Stimulated activated CD8-positive, alpha-beta memory T cell treated with anti-CD3 and anti-CD28 coated beads, Interleukin-7, amount 100 ng/mL, for 24 hours (primary cell): ENCODE measurements at places on chromosomes 13 and 19.
A peak's percentile ranks its signal among the peaks of the same experiment; 100 is the strongest.

DNA sequence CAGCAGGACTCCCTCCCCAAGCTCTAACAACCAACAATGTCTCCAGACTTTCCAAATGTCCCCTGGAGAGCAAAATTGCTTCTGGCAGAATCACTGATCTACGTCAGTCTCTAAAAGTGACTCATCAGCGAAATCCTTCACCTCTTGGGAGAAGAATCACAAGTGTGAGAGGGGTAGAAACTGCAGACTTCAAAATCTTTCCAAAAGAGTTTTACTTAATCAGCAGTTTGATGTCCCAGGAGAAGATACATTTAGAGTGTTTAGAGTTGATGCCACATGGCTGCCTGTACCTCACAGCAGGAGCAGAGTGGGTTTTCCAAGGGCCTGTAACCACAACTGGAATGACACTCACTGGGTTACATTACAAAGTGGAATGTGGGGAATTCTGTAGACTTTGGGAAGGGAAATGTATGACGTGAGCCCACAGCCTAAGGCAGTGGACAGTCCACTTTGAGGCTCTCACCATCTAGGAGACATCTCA, 6.2 kb upstream of the CEACAM5 start:
- no peak for DNase-seq

DNA sequence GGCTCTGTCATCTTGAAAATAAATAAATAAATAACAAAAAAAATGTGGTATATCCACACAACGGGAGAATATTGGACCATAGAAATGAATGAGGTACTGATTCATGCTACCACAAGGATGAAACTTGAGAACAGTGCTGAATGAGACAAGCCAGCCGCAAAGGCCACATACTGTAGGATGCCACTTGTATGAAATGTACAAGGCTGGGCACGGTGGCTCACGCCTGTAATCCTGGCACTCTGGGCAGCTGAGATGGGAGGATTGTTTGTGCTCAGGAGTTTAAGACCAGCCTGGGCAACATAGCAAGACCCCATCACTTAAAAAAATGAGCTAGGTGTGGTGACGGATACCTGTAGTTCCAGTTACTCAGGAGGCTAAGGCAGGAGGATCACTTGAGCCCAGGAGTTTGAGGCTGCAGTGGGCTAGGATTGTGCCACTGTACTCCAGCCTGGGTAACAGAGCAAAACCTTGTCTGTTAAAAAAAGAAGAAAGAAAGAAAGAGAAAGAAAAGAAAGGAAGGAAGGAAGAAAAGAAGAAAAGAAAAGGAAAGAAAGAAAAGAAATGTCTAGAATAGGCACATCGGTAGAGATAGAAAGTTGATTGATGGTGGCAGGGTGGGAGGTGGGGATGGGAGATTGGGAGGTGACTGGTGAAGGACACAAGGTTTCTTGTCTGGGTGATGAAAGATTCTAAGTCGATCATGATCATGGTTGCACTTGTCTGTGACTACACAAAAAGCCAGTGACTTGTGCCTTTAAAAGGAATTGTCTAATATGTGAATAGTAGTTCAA, 20.3 kb downstream of the HPN start:
- no peak for DNase-seq

GRCh38 chr19:2590630-2591399, 111.7 kb downstream of the GNG7 start:
- no peak for DNase-seq

GRCh38 chr13:42369071-42369797, 97.3 kb downstream of the AKAP11 start:
- DNase-seq, result no peak

GRCh38 chr19:45187421-45188100, 9.0 kb downstream of the BLOC1S3 start:
- DNase-seq, result no peak

DNA sequence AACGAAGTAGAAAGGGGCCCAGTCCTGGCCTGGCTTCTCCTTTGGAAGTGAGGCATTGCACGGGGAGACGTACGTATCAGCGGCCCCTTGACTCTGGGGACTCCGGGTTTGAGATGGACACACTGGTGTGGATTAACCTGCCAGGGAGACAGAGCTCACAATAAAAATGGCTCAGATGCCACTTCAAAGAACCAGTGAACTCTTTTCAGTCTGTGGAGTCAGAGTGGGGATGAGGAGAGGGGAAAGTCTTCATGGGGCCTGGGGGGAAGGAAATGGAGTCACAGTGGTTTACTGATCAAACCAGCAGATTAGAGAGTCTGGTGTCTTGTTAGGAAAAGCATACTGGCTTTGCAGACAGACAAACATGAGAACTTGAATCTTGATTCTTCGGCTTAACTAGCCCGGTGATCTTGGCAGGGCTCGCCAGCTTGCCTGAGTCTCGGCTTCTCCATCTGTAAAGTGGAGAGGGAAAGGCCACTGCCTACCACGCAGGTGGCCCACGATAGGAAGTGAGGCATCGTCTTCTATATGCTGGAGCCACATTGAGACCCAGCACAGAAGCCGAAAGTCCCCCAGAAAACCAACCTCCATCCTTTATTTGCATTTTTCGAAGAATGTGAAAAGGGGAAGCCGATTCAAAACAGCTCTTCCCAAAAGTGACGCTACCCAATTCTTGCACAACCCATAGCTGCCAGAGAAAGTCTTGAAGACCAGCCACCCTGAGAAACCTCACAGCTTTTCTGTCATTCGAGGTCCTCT, at the start of gene FFAR1:
Gene FFAR1 (plus strand): TSS at position 732 of the 759 bp plus-strand sequence. CDS start 3,650 bp downstream, outside the sequence.
- no peak for DNase-seq

DNA sequence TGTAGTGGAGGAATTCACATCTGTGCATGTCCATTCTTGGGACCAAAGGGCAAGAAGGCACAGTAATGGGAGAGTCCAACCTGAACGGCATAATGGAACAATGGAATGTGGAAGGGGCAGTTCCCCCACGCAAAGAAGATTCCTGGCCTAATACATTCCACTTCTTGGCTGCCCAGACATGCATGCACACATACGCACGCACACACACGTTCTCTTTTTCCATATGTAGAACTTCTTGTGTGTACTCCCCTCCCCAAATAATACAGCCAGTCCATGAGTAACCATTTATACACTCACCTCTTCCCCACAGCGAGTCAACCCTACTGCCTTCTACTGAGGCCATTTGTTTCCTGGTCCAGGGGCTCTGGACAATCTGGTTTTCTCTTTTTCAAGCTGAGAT, 6.0 kb upstream of the STK24 start:
- DNase-seq, result no peak

GRCh38 chr19:19068659-19069654, 5.2 kb downstream of the SLC25A42 start:
- no peak for DNase-seq

- DNase-seq, result peak; percentile 43
These were observed 21.7 kb downstream of the CEACAM21 start for GRCh38 chr19:41597600-41598041.

DNA sequence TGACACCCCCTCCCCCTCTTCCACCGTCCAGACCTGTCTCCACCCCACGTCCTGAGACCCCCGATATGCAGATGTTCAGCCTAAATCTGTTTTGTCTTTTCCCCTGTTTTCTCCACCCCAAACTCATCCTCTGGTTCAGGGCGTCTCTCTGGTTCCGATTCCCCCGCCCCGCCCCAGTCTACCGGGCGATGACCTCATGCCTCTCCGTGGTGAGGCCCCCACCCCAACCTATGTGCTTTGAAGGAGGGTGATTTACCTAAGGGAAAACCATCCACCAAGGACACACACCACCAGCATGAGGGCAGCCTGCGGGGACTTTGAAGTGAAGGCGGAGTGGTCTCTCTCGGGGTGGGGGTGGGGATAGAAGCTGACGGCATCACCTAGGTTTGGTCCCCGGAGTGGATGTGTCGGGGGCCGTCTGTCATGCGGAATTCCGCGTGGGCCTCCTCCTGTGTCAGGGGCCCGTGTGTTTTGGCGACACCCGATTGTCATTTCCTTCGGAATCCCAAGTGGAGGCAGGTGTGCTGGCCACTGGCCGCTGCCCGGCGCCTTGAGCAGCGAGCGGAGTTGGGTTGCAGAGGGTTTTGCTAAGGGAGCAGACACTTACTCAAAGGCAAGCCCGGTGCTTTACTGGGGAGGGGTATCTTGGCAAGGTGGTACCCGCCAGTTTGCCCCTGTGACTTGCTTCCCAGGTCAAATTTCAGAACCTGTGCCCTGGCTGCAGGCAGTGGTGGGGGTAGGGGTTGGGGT, 1.4 kb downstream of the FZR1 start:
- DNase-seq, result no peak

DNA sequence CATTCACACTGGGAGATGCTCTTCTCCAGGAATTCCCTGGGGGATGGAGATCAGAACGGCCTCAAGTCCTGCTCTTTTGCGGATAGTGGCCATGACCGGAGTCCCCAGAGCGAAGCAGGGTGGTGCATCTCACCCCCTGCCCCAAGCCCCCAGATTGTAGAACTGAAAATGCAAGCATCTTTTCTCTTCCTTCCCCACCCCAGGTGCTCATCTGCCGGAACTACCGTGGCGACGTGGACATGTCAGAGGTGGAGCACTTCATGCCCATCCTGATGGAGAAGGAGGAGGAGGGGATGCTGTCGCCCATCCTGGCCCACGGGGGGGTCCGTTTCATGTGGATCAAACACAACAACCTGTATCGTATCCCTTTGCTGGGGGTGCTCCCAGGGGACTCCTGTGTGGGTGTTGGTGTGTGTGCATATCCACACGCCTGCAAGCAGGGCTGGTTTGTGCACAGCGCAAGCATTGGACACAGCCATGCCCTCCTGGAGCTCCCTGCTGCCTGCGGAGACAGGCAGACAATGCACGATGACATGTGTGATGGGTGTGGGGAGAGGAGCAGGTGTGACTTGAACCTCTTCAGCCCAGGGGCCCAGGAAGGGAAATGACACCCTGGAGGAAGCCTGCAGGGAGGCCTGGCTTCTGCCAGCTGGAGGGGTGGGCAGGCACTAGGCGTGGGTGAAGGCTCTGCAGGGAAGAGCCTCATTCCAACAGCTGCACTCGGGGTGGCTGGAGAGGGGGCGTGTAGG, 5.7 kb downstream of the AP1M1 start:
- DNase-seq, result no peak

- no peak for DNase-seq
These were observed 7.9 kb downstream of the DCAF15 start for GRCh38 chr19:13959962-13960862.

GRCh38 chr19:28305513-28305912, 907.4 kb downstream of the UQCRFS1 start:
- DNase-seq, result no peak

GRCh38 chr13:38687246-38688229, 661 bp downstream of the FREM2 start:
- DNase-seq, result no peak

- DNase-seq, result no peak
These were observed 131.0 kb downstream of the KLF5 start for GRCh38 chr13:73189776-73190175.

GRCh38 chr19:56712611-56713276, 41.2 kb upstream of the ZNF835 start:
- DNase-seq, result no peak

GRCh38 chr13:110271313-110271712, 35.6 kb downstream of the COL4A1 start:
- no peak for DNase-seq

DNA sequence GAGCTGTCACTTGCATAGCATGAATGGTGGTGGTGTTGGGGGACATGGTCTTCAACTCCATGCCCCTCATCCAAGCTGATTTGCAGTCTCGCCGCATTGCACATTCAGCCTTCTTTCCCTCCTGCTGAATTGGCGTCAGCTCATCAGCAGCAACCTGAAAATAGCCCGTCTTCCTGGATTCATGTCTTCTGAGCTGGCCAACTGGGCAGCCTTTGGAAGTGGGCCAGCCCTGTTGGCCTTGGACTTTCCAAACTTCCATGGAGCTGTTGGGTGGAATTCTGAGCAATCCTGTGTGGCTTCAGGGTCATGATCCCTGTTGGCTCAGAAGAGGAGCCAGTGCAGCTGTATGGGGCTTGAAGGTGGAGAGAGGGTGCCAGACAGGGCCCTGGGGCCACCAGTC, 68.8 kb downstream of the ZNF536 start:
- no peak for DNase-seq

- DNase-seq, result no peak
These were observed 57.7 kb upstream of the ZDHHC20 start for GRCh38 chr13:21516805-21517204.

DNA sequence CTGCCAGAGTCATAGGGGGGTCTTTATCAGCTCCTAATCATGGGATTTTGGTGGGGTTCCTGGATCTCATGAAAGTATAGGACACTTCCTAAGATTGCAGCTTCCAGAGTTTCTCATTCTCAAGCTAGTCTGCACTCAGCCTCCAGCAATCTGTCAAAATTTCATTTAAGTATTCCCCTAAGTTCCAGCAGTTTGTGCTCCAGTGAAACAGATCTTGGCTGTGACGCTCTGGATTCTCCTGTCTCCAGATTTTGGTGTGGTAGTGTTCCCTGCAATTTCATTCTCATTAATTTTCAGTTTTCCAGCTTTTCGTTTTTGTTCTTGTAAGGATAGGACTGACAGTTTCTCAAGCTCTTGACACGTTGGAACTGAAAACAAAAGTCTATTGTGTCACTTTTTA, 908.9 kb upstream of the MIR17HG start:
- DNase-seq, result no peak

DNA sequence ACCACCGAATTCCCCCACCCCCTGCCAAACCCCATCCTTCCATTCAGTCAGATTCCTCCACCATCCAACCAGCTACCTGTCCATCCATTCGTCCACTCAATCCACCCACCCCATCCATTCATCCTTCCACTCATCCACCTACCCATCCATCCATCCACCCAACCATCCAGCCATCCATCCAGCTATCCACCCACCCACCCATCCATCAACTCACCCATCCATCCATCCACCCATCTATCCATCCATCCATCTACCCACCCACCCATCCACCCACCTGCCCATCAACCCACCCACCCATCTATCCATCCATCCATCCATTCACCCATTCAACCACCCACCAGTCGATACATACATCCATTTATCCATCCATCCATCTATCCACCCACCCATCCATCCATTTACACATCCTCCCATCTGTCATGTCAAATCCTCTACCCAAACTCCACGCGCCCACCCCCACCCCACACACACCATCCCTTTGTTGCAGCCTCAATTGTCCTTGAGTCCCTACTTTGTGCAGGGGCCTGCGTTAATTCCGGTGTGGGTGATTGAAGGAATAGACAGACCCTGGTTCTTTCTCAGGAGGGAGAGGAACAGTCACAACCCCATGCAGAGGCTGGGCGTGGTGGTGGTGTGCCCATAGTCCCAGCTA, 5.3 kb upstream of the SLC5A5 start:
- DNase-seq, result no peak

DNA sequence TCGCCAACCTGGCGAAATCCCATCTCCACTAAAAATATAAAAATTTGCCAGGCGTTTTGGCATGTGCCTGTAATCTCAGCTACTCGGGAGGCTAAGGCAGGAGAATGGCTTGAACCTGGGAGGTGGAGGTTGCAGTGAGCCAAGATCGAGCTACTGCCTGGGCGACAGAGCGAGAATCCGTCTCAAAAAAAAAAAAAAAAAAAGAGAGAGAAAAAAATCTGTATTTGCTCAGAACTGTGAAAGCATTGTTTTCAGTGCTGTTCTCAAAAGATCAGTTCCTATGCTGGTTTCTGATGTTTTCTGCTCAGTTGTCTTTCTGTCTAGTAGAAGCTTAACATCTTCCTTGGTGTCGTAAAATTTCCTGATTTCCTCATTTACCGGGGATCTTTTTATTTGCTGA, 2.5 kb downstream of the SF3A2 start:
- no peak for DNase-seq
